Muscle of leg (tissue), 16 donors: ENCODE measurements at places on chromosomes 16 and 17.

GRCh38 chr16:1492082-1492922 lies 858 bp upstream of the TELO2 start:
- DNase-seq, result no peak

DNA sequence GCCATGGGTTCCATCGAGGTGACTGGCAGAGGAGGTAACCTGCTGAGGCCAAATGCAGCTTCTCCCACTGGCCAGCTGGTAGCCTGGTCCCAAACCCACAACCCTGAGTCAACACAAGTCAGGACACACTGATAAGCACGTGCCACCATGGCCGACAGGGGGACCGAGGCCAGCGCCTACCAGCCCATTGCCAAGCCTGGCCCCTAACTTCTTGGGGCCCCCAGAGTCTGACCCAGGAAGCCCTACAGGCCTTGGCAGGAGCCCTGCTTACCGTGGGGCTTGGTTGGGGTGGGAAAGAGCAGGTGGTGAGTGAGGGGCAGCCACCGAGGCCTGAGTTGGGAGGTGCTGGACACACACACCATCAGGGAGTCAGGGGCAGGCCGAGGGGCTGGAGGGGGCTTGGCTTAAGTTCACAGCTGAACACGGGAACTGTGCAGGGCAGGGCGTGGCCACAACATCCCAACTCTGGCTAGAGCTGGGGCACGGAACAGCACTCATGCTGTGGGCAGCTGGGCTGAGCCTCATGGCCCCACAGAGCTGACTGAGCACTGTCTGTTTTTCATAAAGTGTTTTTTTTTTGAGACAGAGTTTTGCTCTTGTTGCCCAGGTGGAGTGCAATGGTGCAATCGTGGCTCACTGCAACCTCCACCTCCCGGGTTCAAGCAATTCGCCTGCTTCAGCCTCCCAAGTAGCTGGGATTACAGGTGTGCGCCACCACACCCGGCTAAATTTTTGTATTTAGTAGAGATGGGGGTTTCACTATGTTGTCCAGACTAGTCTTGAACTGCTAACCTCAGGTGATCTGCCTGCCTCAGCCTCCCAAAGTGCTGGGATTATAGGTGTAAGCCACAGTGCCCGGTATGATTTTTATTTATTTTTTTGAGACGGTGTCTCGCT lies 5.5 kb downstream of the MRPL28 start:
- no peak for DNase-seq

GRCh38 chr16:4323845-4324488 lies 8.1 kb downstream of the GLIS2 start:
- DNase-seq, result peak; percentile 82

DNA sequence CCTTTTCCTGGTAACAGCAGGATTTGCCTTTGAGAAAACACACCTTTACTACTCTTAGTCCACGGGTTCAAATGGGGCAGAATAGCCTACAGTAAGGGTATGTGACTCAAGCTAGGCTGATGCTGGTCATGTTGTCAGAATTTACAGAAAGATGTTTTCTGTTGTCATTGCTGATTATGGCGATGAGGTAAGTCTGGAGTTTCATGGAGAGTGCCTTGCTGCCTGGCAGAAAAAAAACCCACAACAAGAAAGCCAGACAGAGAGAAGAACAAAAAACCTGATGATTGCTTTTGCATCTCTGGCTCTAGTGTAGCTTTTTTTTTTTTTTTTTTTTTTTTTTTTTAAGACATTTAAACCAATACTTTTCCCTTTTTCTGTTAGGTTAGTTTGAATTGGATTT lies 47.9 kb downstream of the SLC6A4 start:
- DNase-seq, result no peak

DNA sequence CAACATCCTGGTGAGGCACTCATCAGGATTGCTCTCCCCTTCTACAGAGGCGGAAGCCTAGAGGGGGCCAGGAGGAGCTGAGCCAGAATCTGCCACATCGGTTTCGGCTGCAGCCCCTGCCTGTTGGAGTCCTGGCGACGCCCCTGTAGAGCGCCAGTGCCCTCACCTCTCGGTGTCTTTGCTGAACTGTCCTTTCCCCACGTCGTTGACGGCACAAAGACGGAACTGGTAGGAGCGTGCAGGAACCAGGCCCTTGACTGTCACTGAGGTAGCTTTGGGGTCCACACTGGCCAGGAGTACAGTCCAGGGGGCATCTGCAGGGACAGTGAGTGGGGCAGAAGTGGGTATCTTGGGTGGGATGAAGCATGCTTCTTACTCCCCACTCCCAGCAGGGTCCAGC lies 110.3 kb upstream of the CDC42EP4 start:
- no peak for DNase-seq

GRCh38 chr17:55410722-55411462 lies 10.7 kb downstream of the MMD start:
- DNase-seq, result no peak

DNA sequence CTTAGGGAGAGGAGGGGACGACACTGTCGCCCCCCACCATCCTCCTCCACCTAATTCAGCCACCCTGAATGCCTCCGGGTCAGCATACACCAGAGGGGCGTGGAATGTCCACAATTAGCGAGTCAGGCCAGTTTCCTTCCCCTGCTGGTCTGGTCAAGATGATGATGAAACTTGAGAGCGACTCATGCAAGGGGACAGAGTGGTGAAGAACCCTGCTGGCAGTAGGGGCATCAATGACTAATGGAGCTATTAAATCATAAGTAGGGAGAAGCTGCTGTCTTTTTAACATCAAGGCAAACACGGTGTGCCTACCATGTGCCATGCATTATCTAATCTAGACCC lies 7.2 kb downstream of the SPACA3 start:
- no peak for DNase-seq

DNA sequence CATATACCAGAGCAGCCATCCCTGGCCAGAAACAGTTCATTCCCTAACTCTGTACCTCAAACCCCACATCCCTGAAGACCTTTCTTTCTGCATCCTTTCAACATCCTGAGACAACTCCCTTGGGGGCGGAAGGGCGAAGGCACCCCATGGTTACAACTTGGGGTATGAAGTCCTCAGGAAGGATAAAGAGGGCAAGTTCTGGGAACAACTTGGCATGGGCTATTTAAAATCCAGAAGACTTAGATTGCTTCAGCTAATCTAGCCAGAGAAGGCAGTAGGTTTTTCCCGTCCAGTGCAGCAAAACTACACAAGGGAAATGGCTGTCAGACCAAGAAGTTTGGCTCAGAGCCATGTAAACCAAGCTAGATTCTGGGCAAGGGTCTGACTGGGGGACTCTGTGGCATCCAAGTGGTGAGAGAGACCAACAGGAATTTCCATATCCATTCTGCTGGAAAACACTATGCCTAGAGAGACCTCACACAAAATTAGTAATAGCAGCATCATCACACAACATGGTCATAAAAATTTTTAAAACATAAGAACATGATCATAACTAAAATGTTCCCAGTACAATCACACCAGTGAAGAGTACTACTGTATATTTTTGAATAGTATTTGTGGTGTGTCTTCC lies 113.2 kb downstream of the CDYL2 start:
- no peak for DNase-seq

DNA sequence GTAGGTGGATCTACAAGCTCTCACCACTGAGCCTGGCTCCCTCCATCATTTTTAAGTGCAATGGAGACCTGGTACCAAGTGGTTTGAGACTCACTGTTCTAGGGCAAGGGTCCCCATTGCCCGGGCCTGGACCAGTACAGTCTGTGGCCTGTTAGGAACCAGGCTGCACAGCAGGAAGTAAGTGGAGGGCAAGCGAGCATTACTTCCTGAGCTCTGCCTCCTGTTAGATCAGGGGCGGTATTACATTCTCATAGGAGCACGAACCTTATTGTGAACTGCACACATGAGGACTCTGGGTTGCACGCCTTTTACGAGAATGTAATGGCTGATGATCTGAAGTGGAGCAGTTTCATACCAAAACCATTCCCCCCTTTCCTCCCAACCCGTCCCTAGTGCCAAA lies 6.8 kb upstream of the ZNF594 start:
- DNase-seq, result no peak

GRCh38 chr17:3598078-3598477 lies 11.1 kb downstream of the TRPV1 start:
- DNase-seq, result no peak

- no peak for DNase-seq
Measured at GRCh38 chr16:55830658-55831294, 2.1 kb downstream of the CES1 start.

- DNase-seq, result no peak
Measured at GRCh38 chr17:7840441-7840840, 6.4 kb downstream of the KDM6B start.

DNA sequence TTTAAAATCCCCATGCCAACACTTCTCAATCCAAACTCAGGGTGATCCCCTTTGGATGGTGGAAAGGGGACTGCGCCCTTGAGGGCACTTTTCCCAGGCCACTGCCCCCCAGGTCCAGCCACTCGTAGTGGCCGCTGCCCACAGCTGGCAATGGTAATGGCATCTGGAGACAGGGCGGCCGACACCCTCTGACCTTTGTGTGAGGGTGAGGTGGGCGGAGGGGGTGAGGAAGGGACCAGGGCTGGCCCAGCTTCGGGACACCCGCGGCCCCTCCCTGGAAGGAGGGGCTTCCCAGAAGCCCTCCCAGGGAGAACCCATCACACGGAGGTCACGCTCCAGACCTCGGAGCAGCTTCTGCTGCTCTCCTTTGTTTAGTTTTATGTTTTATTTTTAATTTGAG lies 289.7 kb downstream of the FOXL1 start:
- DNase-seq, result no peak

DNA sequence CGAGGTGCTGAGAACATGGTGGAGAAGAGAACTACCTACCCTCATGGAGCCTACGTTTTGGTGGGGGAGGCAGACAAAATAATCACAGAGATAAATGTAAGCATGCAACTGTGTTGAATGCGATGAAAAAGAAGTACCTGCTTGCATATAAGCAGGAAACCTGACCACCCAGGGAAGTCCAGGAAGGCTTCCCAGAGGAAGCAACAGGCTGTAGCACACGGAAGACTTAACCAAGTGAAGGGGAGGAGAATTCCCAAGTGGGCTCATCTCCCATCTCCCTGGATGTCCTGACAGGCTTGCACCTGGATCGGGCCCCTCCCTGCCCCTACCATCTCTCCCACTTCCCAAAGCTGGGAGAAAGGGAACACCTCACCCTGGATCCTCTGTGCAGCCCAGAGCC lies 2.0 kb downstream of the SCRN2 start:
- no peak for DNase-seq

DNA sequence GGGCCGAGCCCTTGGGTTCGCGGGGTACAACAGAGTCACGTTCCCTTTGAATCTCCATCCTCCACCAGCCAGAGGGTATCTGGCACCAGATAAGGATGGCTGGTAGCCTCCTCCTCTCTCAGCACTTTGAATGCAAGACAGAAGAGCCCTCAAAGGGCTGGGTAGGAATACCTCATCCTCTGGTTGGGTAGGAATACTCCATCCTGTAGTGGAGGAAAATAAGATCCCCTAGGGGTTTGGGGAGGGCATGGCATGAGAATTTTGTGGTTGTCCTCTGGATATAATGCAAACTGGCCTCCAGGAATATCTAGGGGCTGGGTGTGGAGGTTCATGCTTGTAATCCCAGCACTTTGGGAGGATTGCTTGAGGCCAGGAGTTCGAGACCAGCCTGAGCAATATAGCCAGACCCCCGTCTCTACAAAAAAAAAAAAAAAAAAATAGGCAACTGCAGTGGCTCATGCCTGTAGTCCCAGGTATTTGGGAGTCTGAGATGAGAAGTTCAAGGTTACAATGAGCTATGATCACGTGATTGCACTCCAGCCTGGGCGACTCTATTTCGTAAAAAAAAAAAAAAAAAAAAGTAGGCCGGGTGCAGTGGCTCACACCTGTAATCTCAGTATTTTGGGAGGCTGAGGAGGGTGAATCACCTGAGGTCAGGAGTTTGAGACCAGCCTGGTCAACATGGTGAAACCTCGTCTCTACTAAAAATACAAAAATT lies 2.7 kb downstream of the IGFBP4 start:
- DNase-seq, result no peak

GRCh38 chr17:40112718-40113109 lies 9.1 kb upstream of the MSL1 start:
- DNase-seq, result no peak

DNA sequence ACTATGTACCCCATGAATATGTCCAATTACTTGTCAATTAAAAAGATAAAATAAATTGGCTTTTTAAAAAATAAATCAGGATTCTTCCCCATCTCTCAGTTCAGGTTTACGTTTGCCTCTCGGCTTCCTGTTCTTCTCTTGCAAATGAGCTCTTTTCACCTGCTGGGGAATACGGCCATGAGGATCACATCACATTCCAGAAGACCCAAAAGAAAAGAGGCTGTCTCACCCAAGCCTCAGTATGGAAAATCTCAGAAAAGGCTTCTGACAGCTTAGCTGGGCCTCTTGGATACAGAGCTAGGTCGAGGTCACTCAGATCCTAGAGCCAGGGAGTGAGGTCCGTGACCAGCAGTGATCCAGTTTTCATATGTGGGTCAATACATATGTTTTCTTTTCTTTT lies 171.2 kb upstream of the SDK2 start:
- no peak for DNase-seq

DNA sequence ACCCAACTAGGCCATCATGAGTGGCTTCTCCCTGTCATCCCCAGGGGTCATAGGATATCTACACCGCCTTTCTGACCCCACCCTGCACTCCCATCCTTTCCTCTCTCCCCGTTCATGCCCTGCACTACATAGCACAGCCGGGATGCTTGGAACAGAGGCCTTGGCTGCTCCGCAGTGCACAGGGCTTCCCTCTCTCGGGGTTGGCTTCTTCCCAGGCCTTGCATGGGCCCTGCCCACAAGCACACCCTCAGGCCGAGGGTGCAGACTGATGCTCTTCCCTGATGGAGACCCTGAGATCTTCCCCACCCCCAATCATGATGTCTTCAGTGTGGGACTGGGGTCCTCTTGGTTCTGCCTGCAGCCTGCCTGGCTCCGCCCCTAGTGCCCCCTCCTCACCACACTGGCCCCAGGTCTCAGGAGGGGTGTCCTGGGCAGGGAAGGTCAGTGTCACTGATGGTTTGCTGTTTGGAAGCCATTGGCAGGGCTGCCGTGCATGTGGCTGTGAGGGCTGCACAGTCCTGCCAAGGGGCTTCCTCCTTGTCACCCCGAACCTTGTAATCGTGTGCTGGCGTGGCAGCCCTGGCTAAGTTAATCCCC lies 14.3 kb upstream of the NAGLU start:
- no peak for DNase-seq

GRCh38 chr16:19520861-19521331 lies 1.0 kb downstream of the GDE1 start:
- peak; percentile 21 for DNase-seq

DNA sequence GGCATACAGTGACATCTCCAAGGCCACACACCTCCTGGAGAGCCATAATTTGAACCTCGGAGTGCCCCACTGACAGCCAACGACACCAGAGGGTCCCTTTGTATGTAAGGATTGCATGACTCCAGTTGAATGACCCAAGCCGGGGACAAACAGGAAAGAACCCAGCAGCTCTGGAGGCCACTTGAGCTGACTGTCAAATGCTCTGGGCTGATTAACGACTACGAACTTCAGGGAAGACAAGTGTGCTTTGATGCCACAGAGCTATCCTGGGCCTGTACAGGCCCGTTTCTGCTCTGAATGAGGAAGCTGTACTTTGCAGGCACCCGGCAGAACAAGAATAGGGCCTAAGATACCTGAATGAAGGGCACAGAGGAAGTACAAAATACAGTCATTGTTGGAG lies 404.6 kb downstream of the SLC39A11 start:
- DNase-seq, result no peak

GRCh38 chr17:61524319-61524718 lies 66.7 kb downstream of the NACA2 start:
- no peak for DNase-seq

- no peak for DNase-seq
Measured at GRCh38 chr17:49817993-49818392, 29.5 kb downstream of the KAT7 start.
